AG20443 (cell line): ENCODE measurements at places on chromosomes 7 and 10.

DNA sequence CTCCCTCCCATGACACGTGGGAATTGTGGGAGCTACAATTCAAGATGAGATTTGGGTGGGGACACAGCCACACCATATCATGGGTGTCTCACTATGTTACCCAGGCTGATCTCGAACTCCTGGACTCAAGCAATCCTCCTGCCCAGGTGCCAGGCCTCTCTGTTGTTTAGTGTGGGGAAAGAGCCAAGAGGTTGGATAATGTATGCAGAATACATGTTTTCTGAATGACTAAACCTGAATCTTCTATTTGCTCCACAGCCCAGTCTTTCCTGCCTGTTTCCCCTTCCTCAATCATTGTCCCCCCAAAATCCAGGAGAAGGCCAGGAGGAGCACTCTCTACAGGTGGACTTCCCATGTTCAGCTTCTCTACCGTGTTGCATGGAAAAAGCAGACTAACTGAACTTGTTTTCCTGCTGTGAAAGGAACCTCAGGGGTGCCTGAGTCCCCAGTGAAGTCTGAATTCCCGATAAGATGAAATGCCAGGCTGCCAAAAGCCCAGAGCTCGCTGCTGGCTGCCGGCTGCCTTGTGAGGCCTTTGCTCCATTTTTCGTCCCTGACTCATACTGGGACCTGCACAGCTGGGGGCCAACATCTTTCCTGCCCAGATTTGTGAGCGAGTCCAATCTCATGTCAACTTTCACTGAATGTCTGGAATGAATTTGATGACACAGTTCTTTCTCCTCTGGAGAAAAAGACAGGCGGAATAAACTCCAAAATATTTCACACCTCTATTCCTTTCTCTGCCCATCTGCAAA, 588.0 kb downstream of the CALN1 start:
- no peak for DNase-seq

- no peak for DNase-seq
Measured at GRCh38 chr7:148337246-148337965, 253.2 kb upstream of the C7orf33 start.

- DNase-seq, result no peak
Measured at GRCh38 chr7:130953196-130953595, 219.2 kb upstream of the KLF14 start.

DNA sequence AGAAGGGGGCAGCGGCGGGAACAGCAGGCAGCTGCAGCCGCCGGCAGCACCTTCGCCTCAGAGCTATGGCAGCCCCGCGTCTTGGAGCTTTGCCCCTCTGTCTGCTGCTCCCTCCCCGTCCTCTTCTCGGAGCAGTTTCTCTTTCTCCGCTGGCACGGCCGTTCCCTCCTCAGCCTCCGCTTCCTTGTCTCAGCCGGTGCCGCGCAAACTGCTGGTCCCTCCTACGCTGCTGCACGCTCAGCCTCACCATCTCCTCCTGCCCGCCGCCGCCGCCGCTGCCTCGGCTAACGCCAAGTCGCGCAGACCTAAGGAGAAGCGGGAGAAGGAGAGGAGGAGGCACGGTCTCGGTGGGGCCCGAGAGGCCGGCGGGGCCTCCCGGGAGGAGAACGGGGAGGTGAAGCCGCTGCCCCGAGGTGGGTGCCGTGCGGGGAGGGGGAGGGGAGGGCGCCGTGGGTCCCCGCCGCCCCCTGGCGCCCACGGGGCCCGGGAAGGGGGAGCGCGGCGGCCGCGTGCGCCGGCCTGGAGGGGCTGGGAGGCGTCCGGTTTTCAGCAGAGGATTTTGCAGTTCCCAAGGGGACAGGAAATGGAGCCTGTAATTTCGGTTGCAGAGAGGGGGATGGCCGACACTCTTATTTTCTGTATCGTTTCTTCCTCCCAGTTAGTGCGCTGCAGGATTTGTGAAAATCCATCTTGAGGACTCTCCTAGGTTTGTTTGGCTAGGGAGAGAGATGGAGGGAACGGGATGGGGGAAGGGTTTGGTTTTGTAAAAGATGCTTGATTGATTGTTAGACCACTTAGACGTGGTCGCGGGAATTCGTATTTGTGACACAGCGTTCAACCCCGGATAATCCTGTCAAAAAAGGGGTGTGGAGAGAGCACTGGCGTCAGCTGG, 630 bp downstream of the RSBN1L start:
- peak; percentile 42 for DNase-seq

DNA sequence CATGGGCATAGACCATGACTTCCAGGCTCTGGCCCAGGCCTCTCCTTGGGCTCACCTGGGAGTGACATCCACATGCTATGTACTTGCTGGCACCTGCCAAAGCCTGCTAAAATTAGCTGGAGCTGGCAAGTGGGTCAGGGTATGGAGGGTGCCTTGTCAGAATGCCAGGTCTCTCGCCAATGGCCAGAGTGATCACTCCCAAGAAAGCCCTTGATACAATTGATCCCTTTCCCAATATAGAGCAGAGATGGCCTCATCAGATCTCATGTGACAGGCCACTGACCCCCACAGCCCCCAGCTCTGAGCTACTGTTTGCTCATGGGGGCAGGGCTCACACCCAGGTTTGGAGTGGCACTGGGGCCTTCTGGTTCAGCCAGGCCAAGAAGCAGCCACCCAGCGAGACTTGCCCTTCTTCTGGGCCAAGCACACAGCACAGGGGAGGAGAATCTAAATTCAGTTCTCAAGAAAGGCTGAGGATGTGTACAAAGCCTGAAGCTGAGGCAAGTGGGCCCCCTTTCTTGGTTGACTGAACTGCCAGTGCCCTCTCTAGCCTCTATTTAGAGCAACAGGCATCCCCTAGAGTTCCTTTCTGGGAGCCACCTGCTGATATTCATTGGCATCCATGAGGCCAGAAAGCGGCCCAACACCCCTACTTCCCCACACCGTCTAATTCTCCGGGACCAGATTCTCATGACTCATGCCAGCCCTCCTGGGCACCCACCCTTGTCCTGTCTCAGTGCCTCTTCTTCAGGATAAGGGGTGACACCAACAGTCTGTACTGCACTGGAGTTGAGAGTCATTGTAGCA, 18.9 kb upstream of the MYL7 start:
- DNase-seq, result no peak

GRCh38 chr7:37481722-37482288, 33.1 kb upstream of the ELMO1 start:
- DNase-seq, result no peak

GRCh38 chr7:84633-85020, 107.7 kb upstream of the FAM20C start:
- no peak for DNase-seq

- DNase-seq, result no peak
Measured at GRCh38 chr10:64484811-64485330, 963.7 kb downstream of the REEP3 start.

DNA sequence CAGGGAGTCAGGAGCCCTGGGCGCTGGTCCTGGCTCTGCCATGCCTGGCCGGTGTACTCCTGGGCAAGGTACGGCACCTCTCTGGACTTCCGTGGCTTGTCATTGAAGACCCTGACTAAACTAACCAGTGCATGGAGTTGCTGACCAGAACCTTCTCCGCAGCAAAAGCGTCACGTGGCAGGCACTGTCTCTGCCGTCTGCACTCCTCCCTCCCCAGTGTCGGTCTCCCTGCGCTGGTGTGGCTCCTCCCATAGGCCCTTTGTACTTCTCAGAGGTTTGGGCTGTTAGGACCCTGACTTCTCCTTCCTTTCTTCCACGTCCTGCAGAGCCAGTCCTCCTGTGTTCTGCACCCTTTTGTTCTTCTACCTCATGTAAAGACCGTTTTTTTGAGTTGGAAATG, 100.6 kb upstream of the CREB5 start:
- DNase-seq, result no peak

- DNase-seq, result peak; percentile 39
Measured at GRCh38 chr10:13993169-13993568, 337.6 kb downstream of the FRMD4A start.

DNA sequence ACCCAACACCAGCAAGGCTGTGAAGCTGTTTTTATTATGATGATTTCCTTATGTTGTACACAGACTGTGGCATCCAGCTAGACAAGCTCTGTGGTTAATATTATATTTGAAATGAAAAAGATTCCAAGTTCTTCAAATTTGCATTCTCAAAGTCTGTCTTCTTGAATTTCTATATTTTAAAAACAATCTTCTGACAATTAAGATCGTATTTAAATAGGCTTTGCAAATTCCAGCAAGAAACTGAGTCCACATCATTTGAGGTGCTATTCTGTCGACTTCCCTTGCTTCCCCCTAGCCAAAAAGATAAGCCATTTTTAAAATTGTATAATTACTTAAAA, 73.1 kb upstream of the TOMM7 start:
- DNase-seq, result no peak

GRCh38 chr10:106038246-106038645, 1126.3 kb downstream of the SORCS1 start:
- no peak for DNase-seq

DNA sequence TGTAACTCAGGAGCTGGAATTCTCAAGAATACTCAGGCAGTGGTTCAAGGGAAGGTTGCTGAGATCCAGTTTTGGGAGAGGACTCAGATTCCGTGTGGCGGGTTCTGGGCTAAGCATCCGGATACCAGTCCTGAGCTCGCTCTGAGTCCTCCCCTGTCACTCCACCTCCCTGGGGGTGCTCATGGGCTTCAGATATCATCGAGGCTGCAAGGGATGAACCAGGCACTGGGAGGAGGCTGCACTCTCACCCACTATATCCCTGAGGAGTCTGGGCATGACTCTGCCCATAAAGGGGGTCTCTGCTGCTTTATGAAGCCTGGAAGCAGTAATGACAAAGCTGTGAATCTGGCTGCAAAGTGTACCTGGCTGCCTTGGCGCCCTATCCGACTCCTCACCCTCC, 188.5 kb downstream of the TNS3 start:
- DNase-seq, result no peak

GRCh38 chr7:156100086-156100485, 287.8 kb upstream of the SHH start:
- DNase-seq, result no peak

GRCh38 chr10:34748767-34749166, 66.3 kb downstream of the PARD3 start:
- DNase-seq, result no peak

DNA sequence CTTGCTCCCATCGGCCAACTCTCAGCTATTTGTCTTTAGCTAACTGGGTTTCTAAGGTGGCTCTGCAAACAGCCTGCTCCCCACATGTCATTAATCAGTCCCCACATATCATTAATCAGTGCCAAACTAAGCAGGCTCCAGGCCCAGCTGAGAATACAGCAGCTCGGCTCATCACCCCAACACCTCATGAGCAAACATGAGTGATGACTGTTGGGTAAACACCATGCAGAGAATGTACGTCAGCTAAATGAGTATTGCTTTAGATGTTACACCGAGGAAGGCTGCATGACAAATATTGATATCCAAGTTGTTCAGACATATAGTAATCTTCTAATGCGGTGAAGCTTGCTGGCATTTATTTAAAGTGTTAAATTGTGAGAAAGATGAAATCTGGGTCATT, 187.5 kb upstream of the AOAH start:
- no peak for DNase-seq

GRCh38 chr7:158646766-158647474, 57.7 kb downstream of the NCAPG2 start:
- no peak for DNase-seq

DNA sequence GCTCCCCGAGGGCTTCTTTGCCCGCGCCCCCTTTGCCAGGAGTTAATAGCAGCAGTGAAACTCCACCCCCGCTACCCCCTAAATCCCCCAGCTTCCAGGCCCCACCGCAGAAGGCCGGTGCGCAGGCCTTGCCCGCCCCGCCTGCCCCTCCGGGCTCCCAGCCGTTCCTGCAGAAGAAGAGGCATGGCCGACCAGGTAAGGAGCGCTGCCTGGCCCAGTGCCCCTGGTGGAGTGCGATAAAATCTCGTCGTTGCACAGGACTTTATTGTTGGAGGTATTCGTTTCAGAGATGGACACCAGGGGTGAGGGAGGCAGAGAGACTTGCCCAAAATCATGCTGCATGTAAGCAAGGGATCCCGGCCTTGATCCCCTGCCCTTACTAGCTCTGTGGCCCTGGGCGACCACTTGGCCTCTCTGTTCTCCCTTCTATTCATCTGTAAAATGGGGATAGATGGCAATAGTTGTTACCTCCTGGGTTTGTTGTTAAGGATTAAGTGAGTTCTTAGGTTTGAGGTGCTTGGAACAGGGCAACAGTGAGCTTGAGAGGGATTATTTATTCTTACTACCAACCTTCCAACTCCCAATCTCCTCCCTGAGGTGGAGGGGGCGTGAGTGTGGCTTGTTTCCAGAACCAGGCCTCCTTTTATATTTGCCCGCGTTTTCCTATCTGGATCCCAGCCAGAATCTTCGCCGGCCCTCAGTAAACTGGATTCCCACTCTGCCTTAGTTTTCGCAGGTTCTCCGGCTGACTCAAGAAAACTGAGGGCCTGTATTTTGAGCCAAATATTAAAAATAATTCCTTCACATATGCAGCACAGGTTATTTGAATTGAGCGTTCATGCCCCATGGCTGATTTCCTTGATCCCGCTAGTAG, 78.3 kb downstream of the WIPF3 start:
- no peak for DNase-seq

DNA sequence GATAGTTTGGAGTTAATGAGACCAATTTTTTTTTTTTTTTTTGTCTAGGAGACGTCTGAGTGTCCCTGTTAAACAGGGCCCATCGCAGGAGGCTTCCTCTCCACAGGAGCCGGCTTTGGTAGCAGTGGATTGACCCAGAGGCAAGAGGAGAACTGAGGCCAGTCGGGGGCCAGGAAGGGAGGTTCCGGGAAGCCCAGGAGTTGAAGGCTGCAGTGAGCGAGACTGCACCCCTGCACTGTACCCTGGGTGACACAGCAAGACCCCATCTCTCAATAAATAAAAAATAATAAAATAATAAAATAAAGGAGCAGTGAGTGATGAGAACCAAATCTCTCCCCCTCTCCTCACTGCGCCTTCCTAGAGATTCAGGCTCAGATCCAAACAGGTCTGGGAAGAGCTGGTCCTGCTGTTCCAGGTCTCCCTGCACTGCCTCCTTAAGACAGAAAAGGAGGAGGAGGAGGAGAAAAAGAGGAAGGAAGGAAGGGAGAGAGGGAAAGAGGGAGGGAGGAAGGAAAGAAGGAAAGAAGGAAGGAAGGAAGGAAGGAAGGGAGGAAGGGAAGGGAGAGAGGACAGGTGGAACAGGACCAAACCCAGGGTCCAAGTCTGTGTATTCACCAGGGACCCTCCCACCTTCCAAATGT, 3.5 kb downstream of the MNX1 start:
- DNase-seq, result no peak

DNA sequence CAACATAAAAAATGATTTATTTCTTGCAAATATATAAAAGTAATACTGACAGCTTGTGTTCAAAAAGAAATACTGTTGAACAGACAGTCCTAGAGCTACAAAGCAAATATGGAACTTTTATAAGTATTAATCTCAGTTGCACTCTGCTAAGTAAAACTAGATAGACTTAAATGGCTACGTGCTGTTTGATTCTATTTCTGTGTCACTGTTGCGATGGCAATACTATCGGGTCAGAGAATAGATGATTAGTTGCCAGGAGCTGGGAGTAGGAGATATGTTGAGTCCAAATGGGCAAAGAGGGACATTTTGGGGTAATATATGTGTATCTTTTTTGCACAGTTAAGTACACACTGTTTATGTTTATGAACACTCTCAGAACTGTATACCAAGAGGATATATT, 41.1 kb upstream of the VWDE start:
- no peak for DNase-seq

GRCh38 chr7:120725376-120726039, 132.4 kb downstream of the TSPAN12 start:
- peak; percentile 29 for DNase-seq
